Stimulated activated naive B cell treated with anti-CD40 and anti-IgM and Interleukin-4, amounts not matched to agents 10 μg/mL and 1 μg/mL and 100 μg/mL, for 72 hours (primary cell): ENCODE measurements at places on chromosomes 4 and X.

DNA sequence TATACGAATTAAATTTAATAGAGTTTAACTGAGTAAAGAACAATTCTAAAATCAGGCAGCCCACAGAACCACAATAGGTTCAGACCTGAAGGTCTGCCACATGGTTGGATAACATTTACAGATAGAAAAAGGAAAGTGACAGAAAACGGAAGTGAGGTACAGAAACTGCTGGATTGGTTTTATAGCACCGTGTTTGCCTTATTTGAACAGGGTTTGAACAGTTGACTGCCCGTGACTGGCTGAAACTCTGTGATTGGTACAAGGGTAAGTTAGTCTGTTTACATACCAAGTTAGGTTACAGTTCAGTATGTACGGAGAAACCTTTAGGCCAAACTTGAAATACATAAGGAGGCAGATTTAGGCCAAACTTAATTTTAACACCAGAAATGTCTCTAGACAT, 64.1 kb upstream of the ATXN3L start:
- DNase-seq = no peak

GRCh38 chr4:26406346-26406975, 83.8 kb downstream of the CCKAR start:
- DNase-seq = no peak

GRCh38 chrX:69320116-69320515, 154.9 kb upstream of the PJA1 start:
- DNase-seq = no peak

DNA sequence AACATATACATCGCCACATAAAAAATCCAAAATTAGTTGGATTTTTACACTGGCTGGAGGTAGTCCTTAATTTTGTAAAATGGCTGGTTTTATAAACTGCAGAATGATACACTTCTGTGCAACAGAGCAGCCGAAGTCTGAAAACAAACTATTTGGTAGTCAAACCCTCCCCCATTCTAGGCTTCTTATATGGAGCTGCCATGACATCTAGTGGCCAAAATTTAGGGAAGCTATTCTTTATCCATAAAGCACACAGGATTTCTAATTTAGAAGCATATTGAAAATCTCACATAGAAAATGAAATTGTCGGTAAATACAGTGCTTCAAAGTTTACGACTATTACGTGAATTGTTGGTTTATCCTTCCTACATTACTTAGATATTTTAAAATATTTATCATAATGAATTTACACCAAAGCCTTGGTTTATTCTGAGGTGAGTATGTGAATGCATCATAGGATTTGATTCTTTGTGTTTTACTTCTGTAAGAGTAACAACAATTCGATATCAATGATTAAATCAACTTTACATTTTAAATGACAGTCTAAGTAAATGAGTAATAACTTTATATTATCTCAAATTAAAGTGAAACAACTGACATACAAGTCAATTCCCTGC, 113.4 kb upstream of the FAM241A start:
- no peak for DNase-seq

DNA sequence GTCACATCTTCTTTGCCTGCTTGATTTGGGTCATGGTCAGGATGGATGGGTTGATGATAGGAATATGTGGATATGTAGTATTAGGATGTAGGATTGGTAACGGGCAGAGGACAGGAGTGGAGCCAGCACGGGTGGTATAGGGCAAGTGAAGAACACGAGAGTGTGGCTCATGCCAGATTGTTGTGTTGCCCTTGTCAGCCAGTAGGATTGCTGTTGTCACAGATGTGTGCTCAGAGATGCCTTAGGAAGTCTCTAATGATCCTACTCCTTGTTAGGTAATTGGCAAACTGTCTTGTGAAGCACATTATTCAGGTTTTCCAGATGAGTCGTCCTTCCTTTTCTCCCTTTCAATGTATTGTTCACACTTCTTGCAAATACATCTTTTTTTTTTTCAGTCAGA, 5.5 kb downstream of the ATP10D start:
- DNase-seq = no peak

DNA sequence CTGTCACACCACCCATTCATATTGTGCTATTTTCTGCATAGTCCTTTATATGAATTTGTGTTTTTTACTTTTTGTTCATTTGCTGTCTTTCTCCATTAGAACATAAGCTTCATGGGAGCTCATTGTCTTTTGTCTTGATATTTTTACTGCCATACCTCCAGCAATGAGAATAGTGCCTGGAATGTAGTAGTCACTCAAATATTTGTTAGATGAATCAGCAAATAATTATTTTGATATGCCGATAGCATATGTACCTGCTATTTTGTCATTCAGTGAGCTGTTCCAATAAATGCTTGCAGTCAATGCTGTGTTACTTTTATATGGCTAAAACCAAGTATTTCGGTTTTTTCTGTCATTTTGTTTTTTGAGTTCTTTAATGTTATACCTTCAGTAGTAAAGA, 43.5 kb upstream of the SLC25A31 start:
- DNase-seq = no peak

DNA sequence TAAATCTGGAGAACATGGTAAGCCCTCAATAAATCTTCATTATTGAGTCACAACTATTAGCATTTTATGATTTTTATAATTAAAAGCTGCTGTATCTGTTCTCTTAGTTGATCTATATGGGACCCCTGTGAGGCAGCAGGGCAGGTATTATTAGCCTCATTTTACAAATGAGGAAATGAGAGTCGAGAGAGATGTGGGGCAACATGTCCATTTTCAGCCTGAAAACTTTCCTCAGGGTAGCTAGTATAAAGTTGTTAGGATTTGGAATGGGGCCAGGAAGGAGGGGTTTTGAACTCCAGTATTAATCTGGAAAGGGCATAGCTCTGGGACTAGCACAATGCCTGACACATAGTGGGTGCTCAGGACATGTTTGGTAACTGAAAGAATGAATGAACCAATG, 191.7 kb upstream of the GPC4 start:
- DNase-seq = no peak

DNA sequence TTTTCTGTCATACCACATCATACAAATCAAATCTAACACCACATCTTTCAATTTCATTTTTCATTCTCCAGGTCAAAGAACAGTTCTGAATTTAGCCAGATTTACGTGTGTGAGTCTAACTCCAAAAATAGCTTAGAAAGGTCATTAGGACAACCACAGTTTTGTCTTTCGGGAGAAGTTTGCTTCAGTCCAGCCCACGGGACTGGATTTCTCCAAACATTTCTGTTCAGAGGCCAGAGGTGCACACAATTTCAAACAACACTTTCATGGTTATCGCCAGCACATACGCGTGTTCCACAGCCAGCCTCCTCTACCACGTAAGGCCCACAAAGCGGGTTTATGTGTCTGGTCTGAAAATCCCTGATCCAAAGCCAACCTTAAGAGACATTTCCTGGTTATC, 65.9 kb downstream of the VEGFC start:
- no peak for DNase-seq

DNA sequence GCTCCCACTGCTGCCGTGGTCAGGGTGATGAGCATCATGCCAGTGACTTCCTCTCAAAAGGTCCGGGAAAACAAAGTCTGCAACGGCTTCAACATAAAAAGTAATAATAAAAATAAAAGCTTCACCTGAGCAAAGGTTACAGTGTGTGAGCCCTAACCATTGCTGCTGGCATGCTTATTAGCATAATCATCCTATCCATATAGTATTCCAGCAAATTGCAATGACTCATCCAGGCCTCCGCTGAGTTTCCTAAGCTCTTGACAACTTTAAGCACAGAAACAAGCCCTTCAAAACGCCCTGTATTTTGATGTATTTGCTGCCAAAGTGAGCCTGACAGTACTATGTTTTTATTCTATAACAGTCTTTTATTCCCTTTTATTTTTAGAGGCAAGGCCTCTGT, 100.5 kb downstream of the AASDH start:
- DNase-seq = no peak

- DNase-seq = no peak
Observed at GRCh38 chr4:176436293-176436973, 116.7 kb downstream of the SPCS3 start.

DNA sequence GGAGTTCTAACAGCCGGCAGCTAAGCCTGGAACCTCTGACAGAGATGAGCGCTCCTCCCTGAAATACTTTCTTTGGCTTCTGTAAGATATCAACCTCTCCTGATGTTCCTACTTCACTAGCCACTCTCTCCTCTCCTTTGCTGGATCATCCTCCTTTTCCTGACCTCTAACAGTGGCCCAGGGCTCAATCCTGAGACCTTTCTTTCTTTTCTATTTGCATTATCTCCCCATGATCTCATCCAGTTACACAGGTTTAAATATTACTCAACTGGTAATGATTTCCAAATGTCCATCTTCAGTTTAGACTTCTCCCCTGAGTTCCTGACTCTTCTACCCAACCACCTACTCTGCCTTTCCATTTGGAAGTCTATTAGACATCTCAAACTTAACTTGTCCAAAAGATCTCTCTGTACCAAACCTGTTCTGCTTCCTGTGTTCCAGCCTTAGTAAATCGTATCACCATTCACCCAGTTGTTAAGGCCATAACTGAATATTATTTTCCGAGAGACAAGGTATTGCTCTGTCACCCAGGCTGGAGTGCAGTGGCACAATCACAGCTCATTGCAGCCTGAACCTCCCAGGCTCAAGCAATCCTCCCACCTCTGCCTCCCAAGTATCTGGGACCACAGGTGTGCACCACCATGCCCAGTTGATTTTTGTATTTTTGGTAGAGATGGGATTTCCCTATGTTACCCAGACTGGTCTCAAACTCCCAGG, 41.1 kb downstream of the RFC1 start:
- DNase-seq = no peak

DNA sequence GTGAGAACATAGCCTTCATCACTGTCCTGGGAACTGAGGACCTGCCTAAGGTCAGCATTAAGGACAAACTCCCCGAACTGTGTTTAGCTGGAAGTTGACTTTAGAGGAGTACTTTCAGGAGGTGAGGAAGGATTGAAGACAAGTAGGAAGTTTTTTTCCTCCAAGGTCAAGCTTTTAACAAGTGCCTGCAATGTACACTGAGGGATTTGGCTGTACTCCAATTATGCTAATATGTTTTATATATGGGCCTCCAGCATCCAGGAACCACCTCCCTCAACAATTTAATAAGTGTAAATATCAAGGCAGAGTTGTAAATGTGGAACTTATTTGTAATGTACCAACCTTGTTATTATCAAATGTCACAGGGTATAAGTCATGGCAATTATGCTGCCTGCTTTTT, 726.2 kb downstream of the RPA4 start:
- no peak for DNase-seq

GRCh38 chr4:136864604-136865185, 667.6 kb downstream of the PCDH18 start:
- peak; percentile 6 for DNase-seq

DNA sequence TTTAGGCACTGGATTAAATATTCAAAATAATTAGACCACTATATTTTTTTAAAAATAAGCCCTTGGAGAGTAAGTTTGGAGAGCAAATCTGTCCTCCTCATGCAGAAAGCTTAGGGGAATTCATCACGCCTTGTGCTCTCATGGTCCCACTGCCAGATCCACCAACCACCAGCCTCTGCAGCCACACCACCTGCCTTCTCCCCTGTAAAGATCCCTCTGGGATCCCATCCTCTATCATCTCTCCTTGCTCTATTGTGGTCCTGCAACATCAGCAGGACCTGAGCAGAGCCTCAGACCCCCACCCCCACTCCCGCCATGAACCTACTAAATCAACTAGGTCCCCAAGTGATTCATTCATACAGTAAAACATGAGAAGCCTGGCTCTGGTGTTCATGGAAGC, 482.6 kb upstream of the GALNT7 start:
- no peak for DNase-seq

DNA sequence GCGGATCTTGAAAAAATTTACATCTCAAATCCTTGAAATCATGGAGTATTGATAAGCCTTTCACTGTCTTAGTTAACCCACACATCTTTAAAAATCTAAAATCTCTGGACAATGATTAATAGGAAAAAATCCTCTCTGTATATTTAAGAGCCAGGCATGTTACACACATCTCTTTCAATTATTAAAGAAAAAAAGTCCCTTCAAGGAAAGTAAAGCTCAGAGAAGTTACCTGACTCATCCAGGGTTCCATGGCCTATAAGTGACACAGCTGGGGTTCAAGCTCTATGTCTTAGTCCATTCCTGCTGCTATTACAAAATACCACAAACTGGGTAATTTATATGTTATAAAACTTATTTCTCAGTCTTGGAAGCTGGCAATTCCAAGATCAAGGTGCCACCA, 14.2 kb upstream of the FGF16 start:
- no peak for DNase-seq

- no peak for DNase-seq
Observed at GRCh38 chr4:90515191-90515590, 388.0 kb downstream of the CCSER1 start.

GRCh38 chr4:89836897-89837384, at the start of gene SNCA:
TSS of gene SNCA (minus strand) at chr4:89837161. CDS start at chr4:89835667, 1,494 bp downstream.
- DNase-seq = peak; percentile 7

DNA sequence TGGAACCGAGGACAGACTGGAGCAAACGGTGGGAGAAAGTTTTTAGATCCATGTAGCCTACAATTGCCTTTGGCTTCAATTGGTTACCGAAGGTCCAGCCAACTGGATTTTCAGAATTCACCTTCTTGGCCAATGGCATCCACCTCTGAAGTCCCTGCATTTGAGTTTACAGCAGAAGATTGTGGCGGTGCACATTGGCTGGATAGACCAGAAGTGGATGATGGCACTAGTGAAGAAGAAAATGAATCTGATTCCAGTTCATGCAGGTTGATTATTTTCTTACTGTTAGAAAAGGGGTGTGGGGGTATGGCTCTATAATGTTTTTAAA, 702 bp downstream of the KLHL5 start:
- DNase-seq = no peak

DNA sequence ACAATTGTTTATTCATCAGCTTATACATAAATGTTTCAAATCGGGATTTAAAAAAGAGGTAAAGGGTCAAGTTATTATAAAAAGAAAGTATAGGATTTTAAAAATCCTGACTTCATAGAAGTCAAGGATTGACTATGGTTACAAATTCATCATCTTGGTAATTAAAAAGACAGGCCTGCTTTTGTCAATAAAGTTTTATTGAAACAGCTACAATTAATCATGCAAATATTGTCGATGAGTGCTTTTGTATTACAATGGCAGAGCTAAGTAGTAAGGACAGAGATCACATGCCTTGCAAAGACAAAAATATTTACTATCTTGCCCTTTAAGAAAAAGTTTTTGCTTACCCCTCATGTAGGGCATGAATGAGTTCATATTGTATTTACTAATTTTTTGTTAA, 595.4 kb downstream of the IL15 start:
- no peak for DNase-seq

DNA sequence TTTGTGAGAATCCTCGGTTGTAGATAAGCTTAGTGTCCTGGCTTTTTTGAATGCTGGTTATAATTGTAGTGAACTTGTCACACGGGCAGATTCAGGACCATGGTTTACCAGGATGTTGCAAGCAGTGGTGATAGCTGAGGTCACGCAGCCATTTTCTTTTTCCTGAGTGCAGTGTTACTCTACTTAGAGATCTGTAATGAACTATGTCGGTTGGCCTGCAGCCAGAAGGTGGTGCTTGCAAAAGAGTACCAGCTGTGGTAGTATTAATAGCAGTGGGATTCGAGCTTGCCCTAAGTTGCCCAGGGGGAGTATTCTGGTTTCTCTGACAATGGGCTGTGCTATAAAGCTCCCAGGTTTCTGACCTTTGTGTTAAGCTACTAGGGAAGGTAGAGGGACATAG, 368.9 kb downstream of the SLITRK2 start:
- DNase-seq = no peak

- DNase-seq = no peak
Observed at GRCh38 chr4:61004651-61005170, 195.4 kb upstream of the ADGRL3 start.
